ENCODE measurements at places on chromosomes 1 and 21.

GRCh38 chr1:168088511-168089325 lies 48.0 kb downstream of the GPR161 start:
- no peak for DNase-seq

DNA sequence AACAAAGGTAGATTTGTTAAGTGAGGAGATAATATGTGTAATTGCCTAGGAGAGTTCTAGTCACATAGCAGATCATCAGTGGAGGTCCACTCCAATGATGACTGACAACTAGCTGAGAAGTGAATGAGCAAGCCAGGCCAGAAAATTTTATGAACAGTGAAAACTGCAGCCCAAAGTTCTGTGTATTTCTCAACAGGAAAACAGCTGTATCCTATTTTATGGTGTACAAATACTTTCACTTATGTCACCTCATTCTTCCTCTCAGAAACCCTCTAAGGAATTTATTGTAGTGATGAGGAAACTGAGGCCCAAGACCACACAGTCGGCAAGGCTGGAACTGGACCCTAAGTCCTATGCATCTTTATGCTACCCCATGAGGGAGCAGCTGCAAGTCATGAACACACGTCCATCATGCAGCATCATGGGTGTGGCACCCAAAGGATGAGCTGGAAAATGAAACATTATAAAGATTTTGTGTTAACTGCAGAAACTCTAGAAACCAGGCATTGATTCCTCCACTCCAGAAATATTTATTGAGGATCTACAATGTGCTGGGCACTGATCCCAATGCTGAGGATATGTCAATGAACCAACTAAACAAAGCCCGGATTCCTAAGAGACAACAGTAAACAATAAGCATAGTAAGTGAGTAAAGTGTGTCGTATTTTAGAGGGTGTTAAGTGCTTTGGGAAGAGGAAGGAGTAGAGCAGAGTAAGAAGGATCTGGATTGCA lies 99.5 kb upstream of the DUSP10 start:
- no peak for DNase-seq

DNA sequence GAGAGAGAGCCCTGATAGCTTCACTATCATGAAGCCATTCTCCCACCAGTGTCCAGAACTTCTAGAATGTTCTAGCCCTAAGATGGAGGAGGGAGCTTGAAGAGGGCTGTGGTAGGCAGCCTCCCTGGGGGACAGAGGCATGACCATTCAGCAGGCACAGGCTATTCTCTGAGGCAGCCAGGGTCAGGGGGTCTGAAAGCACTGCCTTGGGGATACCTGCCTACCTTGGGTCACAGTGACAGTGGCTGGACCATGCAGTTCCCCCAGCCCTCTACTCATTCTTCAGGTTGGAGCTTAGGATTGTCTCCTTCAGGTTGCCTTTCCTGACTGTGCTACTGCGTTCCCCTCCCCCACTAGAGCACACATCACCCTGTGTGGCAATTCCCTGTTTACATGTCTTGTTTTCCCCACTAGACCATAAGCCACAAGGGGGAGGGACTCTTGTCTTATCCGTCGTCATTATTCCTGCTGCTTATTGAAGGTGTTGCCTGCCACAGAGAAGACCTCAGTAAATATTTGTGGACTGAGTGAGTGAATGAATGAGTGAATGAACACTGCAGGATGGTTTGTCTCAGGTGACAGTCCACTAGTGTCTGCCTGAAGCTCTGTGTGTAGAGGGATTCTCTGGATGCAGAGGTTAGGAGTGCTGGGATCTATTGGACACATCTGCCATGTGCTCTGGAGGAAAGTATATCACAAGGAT lies 5.2 kb downstream of the ZDHHC18 start:
- DNase-seq: no peak

GRCh38 chr21:42579456-42580075 lies 65.9 kb downstream of the SLC37A1 start:
- DNase-seq: no peak

DNA sequence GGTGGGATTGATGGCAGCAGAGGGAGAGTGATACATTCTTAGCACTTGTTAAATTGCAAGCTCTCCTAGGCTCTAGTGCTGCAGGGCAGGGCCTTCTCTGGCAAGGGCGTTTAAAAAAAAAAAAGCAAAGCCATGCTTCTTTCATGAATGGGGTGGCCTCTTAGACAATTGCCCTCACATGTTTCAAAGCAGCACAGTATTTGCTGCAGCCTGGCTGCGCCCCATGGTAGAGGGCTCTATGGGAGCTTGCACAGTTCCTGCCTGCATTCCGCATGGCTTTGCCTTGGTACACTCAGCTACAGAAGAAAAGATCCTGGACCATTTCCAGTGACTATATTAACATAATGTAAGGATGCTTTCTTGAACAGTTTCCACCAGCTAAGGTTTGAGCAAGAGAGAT lies 267.2 kb downstream of the ZNF648 start:
- no peak for DNase-seq

- DNase-seq: no peak
Measured at GRCh38 chr1:83515578-83516154, 483.3 kb downstream of the TTLL7 start.

- DNase-seq: no peak
Measured at GRCh38 chr1:207861442-207862177, 49.3 kb downstream of the CD34 start.

DNA sequence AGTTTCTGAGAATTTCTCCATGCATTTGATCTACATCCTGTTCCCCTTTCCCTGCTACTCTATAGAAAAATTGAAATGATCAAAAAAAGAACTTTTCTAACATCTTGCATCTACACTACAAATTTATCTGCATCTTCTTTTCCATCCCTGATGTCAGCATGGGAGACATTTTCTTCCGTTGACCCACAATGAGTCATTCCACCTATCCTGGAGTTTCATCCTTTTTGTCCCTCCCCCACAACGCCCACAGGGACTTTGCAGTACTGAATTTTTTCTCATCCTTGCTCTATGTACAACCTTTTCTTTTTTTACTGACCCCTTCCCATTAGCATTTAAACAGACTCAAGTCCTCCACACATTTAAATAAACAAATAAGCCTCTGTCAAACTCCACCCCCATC lies 112.2 kb upstream of the MROH9 start:
- no peak for DNase-seq

GRCh38 chr1:32199717-32200072 lies 700 bp upstream of the CCDC28B start:
- DNase-seq: no peak

- no peak for DNase-seq
Measured at GRCh38 chr1:91885213-91885715, 687 bp downstream of the TGFBR3 start.

DNA sequence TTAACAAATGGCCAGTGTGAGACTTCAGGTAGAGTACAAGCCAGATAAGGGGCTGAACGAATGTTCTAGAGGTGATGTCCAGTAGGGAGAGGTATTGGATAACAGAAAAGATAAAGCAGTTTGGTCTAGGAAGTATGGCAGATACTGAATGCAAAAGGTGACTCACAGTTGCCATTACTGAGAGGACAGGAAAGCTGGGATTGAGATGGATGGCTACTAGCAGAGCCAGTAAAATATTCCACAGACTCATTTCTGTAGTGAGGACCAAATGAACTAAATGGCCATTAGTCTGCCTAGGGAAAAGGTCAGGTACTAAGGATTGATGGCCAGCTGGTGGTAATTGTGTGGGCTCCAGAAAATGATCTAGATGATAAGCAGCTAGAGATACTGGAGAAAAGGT lies 11.5 kb downstream of the MACO1 start:
- DNase-seq: no peak

DNA sequence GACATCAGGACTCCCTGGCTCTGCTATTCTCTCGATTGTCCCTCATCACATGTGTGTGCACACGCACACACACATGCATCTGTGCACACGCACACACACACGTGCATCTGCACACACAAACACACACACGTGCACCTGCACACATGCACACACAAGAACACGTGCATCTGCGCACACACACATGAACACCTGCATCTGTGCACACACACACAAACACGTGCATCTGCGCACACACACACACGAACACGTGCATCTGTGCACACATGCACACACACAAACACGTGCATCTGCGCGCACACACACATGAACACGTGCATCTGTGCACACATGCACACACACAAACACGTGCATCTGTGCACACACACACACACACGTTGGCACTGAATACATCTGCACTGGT lies 14.7 kb downstream of the S100A7A start:
- no peak for DNase-seq

GRCh38 chr1:52795464-52795863 lies 47.1 kb upstream of the ZYG11A start:
- no peak for DNase-seq

Measured in stimulated activated CD8-positive, alpha-beta memory T cell treated with anti-CD3 and anti-CD28 coated beads, Interleukin-12 subunit alpha, Interleukin-12 subunit beta, amount 100 ng/mL, for 4 hours (primary cell).